GM04503 (cell line): ENCODE measurements at places on chromosomes 16 and 17.

DNA sequence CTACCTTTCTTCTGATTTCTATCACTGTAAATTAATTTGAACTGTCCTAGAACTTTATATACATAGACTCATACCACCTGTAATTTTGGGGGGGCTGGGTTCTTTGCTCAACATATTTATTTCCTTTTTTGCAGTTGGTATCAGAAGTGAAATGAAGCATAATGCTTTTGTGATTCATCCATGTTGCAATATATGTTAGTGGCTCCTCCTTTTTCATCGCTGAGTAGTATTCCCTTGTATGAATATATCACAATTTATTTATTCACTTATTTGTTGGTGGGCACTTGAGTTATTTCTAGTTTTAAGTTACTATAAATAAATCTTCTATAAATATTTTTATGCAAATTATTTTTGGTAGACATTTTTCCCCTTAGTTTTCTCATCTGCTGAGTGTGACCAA lies 336.4 kb downstream of the HS3ST3B1 start:
- no peak for DNase-seq

GRCh38 chr17:17738901-17739300 lies 57.6 kb downstream of the RAI1 start:
- no peak for DNase-seq

GRCh38 chr16:21645261-21645721 lies 7.1 kb downstream of the IGSF6 start:
- no peak for DNase-seq

GRCh38 chr16:85891033-85891775 lies 7.8 kb upstream of the IRF8 start:
- no peak for DNase-seq

DNA sequence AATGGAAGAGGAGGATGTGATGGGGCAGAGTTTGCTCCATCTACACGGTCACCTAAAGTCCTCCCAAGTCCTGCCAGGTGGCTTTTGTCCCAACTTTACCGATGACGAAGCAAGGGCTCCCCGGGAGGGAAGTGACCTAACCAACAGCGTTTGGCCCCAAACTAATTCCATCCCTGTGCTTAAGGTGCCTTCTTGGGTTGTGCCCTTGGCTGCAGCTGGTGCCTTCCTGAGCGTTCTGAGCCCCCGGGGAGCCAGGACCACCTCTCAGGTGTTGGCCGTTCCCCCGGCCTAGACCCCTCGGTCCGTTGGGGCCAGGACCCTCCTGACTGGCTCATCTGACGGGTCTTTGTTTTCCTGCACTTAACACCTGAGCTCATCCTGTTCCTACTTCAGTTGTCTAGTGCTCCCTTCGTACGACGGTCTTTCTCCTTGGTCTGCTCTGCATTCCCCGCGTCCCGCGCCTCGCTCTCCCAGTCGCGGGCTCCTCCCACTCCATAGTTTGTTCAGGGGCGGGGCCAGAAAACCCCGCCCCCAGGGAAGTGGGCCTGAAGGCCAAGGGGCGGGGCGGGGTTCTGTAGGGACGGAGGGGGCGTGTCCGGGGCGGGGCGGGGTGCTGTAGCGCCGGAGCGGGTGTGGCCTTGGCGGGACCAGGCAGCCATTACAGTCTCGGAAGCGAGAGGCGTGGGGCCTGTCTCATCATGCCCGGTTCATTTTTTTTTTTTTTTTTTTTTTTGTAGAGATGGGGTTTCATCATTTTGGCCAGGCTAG lies 822 bp upstream of the ZSCAN10 start:
- DNase-seq: no peak

DNA sequence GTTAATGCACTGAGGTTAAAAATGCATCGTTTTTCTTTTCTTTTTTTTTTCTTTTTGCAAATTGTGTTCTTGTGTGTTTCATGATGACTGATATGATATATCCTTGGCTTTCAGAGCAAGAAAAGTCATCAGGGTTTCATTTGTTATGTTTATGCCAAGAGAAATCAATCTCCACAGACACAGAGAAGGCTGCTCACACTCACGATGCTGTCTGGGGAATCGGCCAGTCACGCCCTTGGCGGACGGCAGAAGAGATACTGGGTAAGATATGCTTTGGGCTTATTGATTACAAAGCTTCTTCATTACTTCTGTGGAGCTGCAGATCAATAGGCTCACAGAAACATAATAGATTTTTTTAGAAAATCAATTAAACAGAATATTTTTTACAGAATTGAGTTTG lies 42.2 kb upstream of the TNRC6C start:
- no peak for DNase-seq

DNA sequence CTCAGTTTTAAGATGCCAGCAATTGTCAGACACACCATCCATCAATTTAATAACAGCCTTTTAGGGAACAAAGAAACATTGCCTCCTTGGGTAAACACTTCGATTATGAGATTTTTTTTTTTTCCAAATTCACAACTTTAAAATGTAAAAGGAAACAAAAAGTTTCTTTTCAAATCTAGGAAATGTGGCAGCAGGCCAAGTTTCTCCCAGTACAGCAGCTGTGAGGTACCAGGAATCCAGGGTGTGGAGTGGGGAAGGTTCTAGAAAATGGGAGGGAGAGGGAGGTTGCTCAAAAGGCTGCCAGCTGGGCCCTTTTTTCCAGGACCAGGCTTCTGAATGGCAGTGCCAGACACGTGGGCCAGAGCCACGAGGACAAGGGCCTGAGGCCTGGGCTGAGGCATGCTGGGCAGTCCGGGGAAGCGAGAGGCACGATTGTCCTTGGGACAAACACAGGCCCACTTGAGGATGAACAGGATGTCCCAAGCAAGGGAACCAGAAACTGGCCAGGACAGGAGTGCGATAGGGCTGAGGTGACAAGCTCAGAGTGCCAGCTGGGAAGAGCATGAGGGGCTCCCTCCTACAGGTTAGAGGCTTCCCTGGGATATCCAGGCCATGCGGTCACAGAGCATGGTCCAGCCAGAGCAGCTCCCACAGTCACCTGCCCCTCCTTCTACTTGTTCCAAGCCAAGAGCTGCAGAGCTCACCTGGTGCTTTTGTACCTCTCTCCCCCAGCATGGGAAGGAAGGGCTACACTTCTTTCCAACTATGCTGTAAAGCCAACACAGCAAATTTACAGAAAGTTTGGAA lies 215.1 kb downstream of the KATNIP start:
- no peak for DNase-seq

DNA sequence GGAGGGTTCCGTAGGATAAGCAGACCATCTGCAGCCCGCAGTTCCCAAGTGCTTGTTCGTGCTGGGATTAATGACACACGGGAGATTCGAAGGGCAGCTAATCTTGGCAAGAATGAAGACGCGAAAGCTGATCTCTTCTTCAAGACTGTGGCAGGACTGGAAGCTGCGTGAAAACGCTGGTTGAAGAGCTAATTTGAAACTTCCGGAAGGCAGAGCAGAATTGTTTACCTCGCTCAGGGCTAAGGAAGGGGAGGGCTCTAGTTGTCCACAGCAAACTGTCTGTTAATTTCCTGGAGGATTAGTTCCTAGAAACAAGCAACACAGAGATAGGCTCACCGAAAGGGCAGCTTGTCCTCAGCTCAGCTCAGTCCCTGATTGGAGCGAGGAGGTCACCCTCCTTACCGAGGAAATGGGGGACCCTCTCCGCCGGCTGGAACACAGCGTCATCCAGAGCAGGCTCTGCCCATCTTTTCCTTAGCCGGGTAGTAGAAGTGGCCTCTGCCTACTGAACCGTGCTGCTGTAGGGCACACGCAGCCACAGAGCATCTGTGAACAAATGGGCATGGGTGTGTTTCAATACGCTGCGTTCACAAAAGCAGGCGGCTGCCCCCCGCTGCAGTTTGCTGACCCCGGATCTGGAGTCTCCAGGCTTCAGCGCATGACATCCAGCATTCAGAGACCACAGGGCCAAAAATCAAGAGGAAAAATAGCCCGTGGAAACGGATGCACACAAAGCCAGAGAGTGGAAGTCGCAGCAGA lies 16.7 kb upstream of the BAIAP2 start:
- no peak for DNase-seq

GRCh38 chr17:54678158-54678557 lies 222.5 kb upstream of the TOM1L1 start:
- DNase-seq: no peak

DNA sequence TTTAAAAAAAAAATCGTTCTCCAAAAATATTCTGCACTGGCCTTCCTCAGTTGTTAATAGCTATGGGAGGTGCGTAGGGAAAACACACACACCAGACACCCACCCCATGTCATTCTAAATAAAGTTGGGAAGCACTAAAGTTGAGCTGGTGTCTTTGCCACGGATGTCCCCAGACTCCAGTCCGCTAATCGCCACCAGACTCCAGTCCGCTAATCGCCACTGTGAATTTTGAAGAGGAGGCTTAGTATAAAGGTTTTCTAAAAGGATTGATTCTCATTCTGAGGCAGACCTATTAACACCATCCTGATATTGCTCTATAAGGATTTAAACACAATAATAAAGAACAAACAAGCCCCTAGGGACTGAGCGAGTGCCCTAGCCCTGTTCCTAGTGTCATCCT lies 22.7 kb upstream of the CPSF4L start:
- no peak for DNase-seq

GRCh38 chr16:14378131-14378551 lies 251.9 kb downstream of the PARN start:
- DNase-seq: no peak

GRCh38 chr17:48244121-48244711 lies 136.7 kb downstream of the SNX11 start:
- peak; percentile 36 for DNase-seq

DNA sequence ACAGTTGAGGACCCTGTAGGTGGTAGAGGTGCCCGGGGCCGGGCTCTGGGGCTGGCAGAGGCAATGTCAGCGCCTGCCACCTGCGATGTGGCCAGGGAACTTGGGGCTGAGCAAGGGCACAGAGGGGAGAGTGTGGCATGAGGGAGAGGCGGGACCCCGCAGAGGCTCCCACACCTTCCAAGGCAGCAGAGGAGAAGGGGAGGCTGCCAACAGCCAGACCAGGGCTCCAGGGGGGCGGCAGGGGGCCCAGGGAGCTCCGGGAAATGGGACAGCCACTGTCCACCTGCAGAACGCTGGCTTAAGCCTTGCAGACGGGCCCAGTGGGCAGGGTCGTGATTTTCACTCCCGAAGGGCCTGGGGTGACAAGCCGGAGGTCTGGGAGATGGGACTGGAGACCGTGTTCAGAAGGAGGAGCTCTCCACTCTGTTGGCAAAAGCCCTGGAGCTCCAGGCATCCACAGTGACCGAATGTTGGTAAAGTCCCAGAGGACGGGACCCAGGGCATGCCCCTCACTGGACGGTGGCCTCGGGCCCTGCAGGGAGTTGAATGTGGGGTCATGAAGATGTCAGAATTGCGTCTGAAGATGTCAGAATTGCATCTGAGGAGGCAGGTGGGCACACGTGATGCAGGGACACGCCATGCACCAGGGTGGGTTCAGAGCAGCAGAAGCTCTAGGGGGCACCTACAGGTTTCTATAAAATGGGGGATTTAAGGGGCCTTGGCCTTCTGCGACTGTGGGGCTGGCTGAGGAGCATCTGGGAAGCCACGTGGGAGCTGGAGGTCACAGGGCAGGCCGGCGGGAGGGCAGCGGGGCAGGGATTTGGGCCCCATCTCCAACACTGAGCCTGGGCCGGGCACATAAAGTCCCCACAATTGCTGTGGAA lies 18.6 kb downstream of the CD7 start:
- no peak for DNase-seq

DNA sequence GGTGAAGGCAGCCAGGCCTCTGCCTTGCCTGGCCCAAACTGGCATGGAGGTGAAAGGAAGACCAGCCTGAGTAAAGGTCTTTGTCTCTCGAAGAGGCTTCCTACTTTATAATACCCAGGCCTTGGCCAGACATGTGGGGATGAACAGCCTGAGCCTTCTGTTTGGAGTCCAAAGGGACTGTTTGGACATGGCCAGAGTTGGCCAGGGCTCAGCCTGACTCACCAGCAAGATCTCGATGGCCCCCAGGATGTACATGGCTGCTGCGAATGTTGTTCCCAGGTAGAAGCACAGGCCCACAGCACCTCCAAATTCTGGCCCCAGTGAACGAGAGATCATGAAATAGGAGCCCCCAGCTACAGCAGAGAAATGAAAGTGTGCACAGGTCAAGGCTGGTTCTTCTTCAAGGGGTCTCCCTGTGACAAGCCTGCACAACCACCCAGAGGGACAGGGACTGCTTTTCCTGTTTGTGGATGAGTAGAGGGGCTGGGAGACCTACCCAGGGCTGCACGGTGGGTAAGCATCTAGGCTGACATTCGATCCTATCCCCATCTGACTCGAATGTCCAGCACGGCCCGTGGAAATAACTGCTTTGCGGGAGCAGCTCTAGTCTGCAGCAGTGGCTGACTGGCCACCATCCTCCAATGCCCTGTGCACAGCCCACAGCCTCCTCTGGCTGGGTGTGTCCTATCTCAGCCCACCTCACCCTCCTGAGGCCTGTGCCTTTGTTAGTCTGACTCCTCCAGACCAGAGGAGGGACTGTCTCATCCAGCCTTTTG lies 10.7 kb upstream of the LCAT start:
- no peak for DNase-seq

GRCh38 chr16:87346517-87347060 lies 29.4 kb upstream of the C16orf95 start:
- DNase-seq: no peak

DNA sequence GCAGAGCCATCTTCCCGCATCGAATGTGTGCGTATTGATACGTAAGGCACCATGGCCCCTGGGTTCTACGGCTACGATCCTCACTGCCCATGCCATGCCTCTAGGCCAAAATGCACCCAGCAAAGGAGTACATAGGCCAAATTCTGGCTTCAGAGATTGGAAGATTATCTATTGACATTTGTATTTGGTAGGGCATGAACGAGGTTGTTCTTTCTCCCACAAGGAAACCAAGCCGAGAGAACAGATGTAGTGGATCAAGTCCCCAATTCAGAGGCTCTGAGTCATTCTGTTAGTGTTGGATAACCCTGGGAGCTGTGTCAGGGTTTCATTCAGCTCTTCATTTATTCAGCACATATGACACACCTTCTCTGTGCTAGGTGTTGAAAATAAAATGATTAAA lies 36.5 kb downstream of the HOXB1 start:
- DNase-seq: peak; percentile 53

GRCh38 chr17:55172612-55173011 lies 92.1 kb upstream of the HLF start:
- DNase-seq: no peak

- no peak for DNase-seq
These were observed 741 bp upstream of the TLCD3A start for GRCh38 chr17:731644-732066.

DNA sequence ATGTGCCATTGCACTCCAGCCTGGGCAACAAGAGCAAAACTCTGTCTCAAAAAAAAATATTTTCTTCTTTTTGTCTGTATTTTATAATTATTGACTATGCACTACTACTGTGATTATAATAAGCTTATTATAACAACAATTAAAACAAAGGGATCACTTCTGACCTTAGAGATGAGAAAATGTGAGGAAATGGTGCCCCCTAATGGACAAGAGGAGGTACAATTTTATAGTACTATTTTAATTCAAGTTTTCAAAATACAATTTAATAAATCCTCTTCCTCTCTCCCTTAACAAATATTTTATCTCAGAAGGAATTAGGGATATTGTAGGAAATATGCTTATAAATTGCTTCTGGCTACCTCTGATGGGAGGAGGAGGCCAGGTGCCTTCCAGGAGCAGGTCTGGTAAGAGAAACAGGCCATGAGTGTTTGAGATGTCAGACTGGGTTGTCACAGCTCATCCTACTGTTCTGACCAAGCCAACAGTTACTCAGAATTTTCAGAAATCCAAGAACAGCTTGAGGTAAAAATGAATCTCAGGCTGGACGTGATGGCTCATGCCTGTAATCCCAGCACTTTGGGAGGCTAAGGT lies 14.0 kb downstream of the VPS53 start:
- no peak for DNase-seq
